ENCODE measurements at places on chromosomes 7 and 10. TPM values are rescaled to one million over a fixed set of nuclear protein-coding genes. Genes with fewer than 3 reads are reported as not detected.

EIF3A gene
- total RNA-seq: 112 TPM

HPS1 gene
- 28.8 TPM for total RNA-seq

SPDYE2B gene
- total RNA-seq: not detected

TMEM270 gene
- not detected for total RNA-seq

ZNF727 gene
- 6.4 TPM for total RNA-seq

ADD3 gene
- total RNA-seq: 93.0 TPM

FAM25G gene
- not detected for total RNA-seq

FGL2 gene
- 97.6 TPM for total RNA-seq

PAX4 gene
- not detected for total RNA-seq

ZNF3 gene
- 30.8 TPM for total RNA-seq

SDK1 gene
- total RNA-seq: 8.6 TPM
